ENCODE measurements at places on chromosomes 13 and 19.

- DNase-seq: no peak
Observed at GRCh38 chr13:23760000-23760399, 129.2 kb downstream of the MIPEP start.

DNA sequence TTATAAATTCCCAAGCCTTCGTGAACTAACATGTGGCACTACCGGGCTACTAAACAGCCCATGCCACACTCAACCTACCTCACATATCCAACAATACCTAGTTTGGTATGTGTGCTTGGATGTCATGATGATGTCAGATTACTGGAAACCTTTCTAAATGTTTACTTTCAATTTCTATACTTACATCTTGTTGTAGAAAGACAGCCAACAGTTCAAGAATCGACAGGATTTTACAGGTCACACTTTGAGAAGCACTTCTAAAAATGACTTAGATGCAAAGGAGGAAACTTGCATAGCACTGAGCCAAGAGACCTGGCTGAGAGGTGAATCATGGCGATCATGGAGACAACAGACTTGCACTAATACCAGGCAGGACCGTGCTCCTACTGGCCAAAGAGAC lies 209.9 kb downstream of the COL4A1 start:
- DNase-seq: peak; percentile 38

GRCh38 chr13:86606264-86606663 lies 807.0 kb upstream of the SLITRK6 start:
- no peak for DNase-seq

GRCh38 chr19:14237014-14237941 lies 31.3 kb upstream of the ADGRL1 start:
- no peak for DNase-seq

- DNase-seq: no peak
Observed at GRCh38 chr13:113058129-113058987, 47.2 kb upstream of the F7 start.

DNA sequence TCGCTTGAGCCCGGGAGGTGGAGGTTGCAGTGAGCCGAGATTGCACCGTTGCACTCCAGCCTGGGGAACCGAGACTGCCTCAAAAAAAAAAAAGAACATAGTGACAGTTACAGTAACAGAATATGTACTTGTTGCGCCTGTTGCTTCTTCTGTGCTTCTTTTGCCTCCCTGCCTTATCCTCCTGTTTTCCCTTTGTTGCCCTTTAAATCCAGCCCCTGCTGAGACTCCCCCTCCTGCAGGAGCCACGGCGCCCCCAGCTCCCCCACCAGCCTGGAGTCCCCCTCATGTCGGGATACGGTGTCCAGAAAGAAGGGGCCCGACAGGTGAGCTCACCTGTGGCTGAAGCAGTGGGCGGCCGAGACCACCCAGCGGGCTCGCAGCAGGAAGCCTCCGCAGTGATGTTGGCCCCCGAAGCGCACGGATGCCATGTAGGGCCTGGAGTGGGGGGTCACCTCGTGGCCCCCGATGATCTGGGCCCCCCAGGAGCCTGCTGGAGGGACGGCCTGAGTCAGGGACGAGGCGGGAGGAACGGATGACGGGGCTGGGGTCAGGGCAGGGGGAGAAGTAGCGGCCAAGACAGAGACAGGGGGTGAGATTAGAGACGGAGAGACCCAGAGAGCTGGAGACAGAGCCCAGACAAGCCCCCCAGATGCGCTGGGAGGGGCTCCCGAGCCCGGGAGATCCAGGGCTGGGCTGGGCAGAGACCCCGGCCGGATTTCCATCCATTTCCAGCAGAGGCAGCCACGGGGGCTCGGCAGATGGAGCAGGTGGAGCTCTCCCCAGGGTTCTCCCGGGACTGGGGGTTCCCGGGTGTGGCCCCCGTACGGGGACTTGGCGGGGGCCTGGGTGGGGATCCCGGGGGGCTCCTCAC lies 536 bp downstream of the PRSS57 start:
- no peak for DNase-seq

GRCh38 chr13:99237981-99238662 lies 20.1 kb downstream of the GPR18 start:
- DNase-seq: no peak

- no peak for DNase-seq
Observed at GRCh38 chr13:26179344-26179743, 42.8 kb downstream of the RNF6 start.

GRCh38 chr19:53520547-53521372 lies 17.2 kb upstream of the ZNF331 start:
- peak; percentile 91 for DNase-seq

- peak; percentile 26 for DNase-seq
Observed at GRCh38 chr13:24187185-24187584, 26.7 kb downstream of the SPATA13 start.

DNA sequence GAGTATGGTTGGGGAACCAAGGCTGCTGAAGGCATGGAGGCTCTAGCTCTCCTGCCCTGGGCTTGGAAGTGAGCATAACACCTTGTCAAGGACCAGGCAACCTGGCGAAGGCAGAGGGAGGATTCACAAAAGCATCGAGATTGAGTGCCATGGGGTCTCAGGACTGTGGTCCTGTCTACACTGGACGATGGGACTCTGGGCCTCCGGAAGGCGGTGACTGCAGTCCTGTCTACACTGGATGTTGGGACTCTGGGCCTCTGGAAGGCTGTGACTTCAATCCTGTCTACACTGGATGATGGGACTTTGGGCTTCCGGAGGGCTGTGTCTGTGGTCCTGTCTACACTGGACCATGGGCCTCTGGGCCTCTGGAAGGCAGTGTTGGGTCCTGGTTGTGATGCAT lies 290.4 kb downstream of the TEX29 start:
- DNase-seq: no peak

DNA sequence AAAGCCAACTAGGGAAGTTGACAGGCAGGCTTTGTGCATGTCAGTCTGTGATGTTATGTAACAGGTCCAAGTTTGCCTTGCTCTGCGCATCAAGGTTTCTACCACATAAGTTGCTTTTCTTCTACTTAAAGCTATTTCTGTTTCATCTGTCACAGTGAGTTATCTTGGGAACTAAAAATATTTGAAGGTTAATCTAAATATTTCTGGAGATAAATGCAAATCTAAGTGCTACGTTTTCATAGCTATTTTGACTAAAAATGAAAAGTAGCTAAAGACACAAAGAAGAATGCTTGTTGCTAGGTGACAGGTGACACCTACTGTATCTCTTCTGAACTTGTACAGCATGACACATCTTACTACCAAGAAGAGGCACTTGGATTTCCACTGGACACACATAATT lies 135.6 kb downstream of the KLF12 start:
- DNase-seq: no peak

DNA sequence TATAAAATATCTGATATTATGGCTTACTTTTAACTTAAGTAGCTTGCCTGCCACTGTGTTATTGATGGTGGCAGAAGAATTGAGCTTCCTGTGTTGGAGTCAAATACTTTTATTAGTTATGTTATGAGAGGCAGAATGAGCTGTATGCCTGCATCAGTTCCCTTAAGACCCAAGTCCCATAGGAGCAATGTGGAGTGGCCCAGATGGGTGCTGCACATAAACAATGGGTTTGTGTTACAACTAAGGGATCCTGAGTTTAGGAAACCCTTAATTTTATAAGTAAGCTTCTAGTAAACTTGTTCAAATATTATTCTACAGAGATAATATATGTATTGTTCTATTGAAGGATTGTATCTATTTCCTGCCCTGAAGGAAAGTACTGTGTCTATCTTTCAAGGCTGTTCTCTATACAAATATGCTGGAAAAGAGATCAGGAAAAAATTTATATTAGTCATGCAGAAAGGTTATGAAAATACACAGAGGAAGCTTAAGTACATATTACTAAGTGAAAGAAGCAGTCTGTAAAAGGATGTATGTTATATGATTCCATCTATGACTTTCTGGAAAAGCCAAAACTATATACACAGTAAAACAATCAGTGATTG lies 2018.0 kb upstream of the PCDH20 start:
- DNase-seq: no peak

GRCh38 chr13:91369441-91369831 lies 21.9 kb downstream of the MIR17HG start:
- no peak for DNase-seq

GRCh38 chr13:41107584-41108014 lies 25.0 kb downstream of the KBTBD6 start:
- DNase-seq: no peak

- no peak for DNase-seq
Observed at GRCh38 chr13:80604098-80604497, 263.2 kb upstream of the SPRY2 start.

- DNase-seq: no peak
Observed at GRCh38 chr19:39416152-39417120, 4.0 kb downstream of the PLEKHG2 start.

- no peak for DNase-seq
Observed at GRCh38 chr13:48043789-48044503, 6.4 kb downstream of the NUDT15 start.

- DNase-seq: no peak
Observed at GRCh38 chr13:113819341-113819730, 44.5 kb downstream of the GAS6 start.

- DNase-seq: no peak
Observed at GRCh38 chr13:99693852-99694611, 192.8 kb downstream of the TM9SF2 start.

DNA sequence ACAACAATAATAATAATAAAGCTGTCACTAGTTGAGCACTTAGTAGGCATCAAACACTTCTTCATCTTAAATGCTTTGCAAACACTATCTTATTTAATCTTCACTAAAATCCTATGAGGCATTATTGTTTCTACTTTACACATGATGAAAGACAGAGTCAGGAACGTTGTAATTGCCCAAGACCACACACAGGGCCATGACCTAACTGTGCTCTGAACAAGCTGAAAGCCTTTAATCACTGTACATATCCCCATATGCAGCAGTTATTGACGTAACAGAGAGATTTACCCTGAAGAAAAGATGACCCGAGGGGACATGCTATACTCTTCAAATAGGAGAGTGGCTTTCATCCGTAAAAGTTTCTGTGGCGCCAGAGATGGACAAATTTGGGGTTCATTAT lies 53.0 kb downstream of the SACS start:
- DNase-seq: no peak

- peak; percentile 29 for DNase-seq
Observed at GRCh38 chr13:110444226-110444653, 117.3 kb downstream of the RAB20 start.

- DNase-seq: no peak
Observed at GRCh38 chr13:34216256-34216655, 398.3 kb downstream of the RFC3 start.

GRCh38 chr13:44605721-44606120 lies 29.6 kb upstream of the TSC22D1 start:
- no peak for DNase-seq

Measured in MCF 10A (cell line).